ENCODE measurements at places on chromosomes 2 and 18.
A peak's percentile ranks its signal among the peaks of the same experiment; 100 is the strongest.

GRCh38 chr2:28486526-28486925 is 9.3 kb upstream of the PLB1 start:
- no peak for DNase-seq

- no peak for DNase-seq
Observed at GRCh38 chr2:96090196-96090926, 26.0 kb downstream of the ADRA2B start.

- DNase-seq: peak; percentile 97
Observed at GRCh38 chr2:174248187-174248997, at the start of gene OLA1. Gene OLA1, minus strand, starts transcription at chr2:174248532. Its CDS starts 1,717 bp downstream, at chr2:174246815.

DNA sequence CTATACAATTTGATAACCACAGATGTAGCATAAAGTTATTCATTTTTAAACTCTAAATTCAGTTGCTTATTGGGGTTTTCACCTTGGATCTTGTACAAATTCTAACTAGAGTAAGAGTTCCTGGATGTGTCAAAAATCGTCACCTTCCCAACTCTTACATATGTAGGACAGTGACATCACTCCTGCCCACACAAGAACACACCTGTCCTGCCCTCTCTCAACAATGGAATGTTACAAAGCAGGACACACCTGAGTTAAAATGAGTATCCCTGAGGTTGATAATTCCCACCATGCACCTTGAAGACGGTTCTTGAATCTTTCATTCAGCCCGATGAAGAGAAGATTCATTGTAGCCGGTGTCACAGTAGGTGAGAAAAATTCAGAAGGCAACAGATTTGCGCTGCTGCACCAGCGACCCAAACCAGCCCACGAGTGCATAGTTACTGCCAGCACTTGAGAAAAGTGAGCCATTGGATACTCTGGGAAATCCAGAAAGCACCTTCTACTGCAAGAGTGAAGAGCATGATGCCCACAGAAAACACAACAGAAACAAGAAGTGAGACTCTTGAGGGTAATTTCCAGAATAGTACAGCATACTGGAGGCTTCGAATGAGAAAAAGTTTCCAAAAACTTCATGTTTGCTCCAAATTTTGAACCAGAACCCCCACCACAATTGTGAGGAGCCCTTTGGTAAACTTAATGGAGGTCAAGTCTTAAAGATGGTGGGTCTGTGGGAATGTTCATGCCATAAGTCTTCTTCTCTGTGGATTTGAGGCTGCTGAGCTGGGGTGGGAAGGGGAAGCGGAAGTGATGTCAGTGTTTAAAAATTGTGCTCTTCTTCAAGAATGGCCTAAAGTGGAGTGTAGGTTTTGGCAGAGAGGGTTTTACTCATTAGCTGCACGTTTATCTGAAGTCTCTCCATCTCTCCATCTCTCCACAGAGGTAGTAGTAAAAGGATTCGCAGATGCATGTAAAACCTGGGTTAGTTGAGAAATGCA is 34.7 kb upstream of the ADAM23 start:
- peak; percentile 31 for DNase-seq

- DNase-seq: no peak
Observed at GRCh38 chr2:188412190-188412589, 120.5 kb downstream of the GULP1 start.

GRCh38 chr2:206277503-206277902 is 3.0 kb downstream of the ZDBF2 start:
- no peak for DNase-seq
